IPS DF 19.7 (cell line): ENCODE measurements at places on chromosomes 5 and 9.

DNA sequence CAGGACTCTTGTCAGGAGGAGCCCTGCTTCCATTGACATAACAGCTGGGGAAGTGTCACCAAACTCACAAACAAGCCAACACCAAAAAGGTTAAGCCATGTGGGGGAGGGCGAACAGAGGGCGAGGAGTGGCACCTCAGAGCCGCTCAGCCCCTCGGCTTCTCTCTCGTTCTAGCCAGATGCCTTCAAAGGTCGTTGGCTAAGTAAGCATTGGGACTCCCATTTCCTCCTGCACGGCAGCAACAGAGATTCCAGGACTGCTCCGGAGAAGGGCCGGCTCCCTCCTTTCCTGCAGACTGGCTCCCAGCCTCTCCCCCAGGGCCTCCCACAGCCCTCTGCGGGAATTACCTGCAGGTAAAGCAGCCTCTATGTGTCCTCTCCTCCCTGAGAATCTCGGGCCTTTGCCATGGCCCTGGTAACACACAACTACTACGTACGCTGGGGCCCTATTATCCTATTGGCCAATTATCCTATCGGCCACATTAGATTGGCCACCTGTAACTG lies 52.1 kb upstream of the RNU6ATAC start:
- no peak for DNase-seq

DNA sequence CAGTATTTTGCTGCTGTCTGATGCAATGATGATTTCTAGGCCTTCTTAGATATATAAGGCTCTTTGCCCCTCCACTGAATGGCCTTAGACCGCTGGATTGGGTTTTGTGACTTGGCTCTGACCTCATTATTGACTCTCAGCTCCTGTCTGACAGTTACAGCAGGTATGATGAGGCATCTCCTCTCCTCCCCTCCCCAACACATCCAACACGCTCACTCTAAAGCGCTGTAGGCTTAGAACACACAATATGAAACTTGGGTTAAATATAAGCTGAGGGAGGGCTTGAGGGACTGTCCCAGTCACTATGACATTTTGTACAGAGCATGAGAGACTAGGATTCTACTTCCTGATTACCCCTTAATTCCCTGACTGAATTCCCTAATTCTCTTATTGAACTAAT lies 18.8 kb upstream of the CER1 start:
- no peak for DNase-seq

GRCh38 chr9:4640027-4640426 lies 22.1 kb upstream of the PLPP6 start:
- no peak for DNase-seq

GRCh38 chr5:37836592-37837413 lies 3.0 kb downstream of the GDNF start:
- DNase-seq: no peak

GRCh38 chr5:61264273-61264661 lies 67.8 kb upstream of the ZSWIM6 start:
- no peak for DNase-seq

- DNase-seq: no peak
These were observed 21.3 kb upstream of the GLRX start for GRCh38 chr5:95843733-95844223.

DNA sequence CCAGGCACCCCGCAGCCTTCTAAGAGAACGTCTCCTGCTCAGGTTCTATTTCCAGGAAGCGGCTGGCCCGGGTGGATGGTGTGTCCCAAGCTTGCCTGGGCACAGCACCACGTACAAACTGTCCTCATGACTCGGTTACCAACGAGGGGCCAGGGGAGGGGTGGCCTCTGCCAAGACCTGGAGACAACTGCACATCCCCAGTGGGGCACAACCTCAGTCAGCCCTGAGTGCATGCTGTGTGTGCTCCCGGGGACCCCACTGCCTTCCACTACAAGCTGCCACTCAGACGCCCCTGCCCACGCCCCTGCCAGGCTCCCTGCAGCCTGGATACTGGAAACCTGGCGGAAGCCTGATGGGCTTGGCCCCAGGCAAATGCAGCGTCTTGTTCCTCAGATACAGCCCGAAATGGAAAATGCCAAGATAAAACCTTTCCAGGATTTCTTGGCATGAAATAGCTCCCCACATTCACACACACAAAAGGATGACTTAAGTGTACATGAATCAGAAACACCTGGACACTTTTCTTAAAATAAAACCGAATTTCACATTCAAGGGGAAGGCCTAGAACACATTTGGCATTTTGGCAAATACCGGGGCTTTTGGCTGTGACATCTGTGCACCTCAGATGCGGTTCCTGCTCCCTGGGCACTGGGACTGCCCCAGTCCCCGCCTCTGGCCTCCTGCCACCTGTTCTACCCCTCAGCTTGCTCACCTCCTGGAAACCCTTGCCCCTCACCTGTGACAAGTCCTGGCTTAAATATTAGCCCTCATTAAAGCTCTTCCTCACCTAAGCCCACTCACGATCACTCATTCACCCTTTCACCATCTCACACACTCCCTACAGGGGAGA lies 62.5 kb downstream of the COL23A1 start:
- DNase-seq: no peak

DNA sequence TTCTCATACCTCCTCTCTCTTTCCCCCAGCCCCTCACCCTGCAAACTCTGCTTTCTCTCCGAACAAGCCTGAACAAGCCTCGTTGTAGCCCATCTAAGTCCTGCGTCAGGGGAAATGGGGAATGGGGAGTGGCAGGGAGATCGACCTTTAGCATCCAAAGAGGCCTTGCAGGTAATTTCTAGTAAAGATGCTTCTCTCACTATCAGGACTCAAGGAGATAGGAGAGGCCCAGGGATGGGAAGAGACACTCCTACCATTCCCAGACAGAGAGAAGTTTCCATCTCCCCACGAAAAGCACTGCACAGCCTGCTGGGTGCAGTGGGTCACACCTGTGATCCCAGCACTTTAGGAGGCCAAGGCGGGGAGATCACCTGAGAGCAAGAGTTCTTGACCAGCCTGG lies 44.4 kb upstream of the CTNNA1 start:
- DNase-seq: no peak

DNA sequence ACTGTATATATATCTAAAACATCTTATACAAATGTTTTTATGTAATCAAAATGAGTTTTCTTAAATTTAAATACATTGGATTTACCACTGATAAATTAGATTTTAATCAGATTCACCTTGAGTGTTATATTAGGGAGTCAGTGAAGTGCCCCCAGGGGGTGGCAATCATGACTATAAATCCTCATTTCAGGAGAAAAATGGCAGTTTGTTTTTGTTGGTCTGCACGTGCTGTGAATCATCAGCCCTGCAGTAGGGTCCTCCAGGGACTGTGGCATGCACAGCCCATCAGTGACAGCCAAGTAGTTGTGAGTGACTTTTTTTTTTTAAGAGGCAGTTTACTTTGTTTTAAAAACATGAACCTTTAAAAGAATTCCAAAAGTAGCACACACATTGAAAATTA lies 65.2 kb downstream of the ZSWIM6 start:
- no peak for DNase-seq
